ENCODE measurements at places on chromosomes 5 and 9.
A peak's percentile ranks its signal among the peaks of the same experiment; 100 is the strongest.

- DNase-seq = no peak
These were observed 146.7 kb downstream of the CCDC192 start for GRCh38 chr5:127849891-127850290.

GRCh38 chr5:1789834-1790471 lies 9.7 kb downstream of the MRPL36 start:
- DNase-seq = peak; percentile 66

DNA sequence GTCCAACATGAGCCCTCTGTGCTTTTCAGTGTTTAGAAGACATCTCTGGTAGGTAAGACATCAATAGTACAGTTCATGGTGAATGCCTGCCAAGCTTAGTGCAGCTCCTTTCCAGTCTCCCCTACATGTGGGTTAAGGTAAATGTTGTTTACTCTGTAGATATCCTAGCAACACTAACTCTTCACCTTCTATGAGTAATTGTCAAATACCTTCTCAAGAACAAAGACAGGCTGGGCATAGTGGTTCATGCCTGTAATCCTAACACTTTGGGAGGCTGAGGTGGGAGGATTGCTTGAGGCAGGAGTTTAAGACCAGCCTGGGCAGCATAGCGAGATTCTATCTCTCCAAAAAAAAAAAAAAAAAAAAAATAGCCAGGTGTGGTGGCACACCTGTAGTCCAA lies 18.7 kb upstream of the RASGRF2 start:
- no peak for DNase-seq

- DNase-seq = no peak
These were observed 18.0 kb downstream of the AQP3 start for GRCh38 chr9:33429256-33429985.

DNA sequence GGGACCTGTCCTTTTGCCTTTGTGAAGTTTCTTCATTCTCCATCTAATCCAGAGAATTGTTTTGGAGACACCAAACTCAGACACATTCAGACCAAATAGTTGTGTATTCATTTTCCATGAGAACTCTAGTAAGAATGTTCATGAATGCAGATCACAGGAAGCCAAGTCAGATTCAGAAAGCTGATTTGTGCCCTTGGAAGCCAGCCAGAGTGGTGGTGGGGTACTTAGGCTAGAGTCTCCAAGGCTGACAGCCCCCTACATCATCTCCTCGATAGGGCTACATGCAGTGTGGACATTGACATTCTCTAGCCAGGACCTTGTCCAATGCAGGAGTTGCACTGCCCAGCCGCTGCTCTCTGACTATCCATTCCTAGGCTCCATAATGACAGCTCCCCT lies 137.6 kb downstream of the UGCG start:
- no peak for DNase-seq

- DNase-seq = no peak
These were observed 69.6 kb downstream of the SLC28A3 start for GRCh38 chr9:84270847-84271530.

- DNase-seq = no peak
These were observed 18.2 kb downstream of the ADRB2 start for GRCh38 chr5:148844433-148845280.

- no peak for DNase-seq
These were observed 96.1 kb downstream of the FBN2 start for GRCh38 chr5:128441941-128442350.

DNA sequence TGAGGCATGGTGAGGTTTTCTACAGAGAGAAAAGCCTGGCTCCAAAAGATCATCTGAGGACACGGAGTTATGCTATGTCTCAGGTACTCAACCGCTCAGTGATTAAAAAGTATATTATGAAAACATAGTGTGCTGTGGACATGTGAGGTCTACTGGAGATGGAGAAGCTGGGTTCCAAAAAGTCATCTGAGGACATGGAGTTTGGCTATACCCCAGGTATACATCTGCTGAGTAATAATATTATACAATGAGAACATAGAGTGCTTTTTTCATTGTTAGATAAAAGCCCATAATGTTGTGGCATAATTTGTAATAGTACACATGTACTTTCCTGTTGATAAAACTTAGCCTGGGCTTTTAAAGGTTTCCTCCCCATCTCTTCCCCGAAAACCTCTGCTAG lies 70.7 kb upstream of the SHISAL2B start:
- DNase-seq = no peak

DNA sequence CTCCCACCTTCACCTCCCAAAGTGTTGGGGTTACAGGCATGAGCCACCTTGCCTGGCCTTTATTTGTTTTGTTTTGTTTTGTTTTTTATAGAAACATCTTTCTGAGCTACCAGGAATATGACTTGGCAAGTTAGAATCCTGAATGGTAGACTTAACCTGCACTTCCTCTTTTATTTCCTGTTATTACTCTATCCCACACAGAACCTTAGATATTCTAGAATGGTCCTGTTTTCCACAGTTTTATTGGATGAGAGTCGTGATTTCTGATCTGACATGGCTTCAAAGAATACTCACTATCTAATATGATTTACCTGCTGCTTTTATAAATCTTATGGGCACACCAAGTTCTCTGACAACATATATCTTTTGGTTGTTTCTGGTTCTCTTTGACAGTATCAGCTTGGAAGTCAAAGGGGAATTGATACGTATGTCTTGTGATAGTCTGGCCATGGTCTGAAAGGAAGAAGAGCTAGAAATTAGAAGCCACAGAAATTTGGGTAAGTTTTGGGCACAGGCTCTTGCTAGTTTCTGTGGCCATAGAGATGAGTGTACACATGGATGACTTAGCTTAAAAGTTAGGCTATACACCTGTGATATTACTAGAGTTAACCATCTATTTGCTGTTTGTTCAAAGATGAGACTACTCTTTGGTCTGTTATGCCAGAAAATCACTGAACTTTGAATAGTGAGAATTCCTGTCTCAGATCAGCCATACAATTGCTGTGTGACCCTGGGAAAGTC lies 4.7 kb upstream of the PANK3 start:
- no peak for DNase-seq

- DNase-seq = no peak
These were observed 80.3 kb downstream of the ENC1 start for GRCh38 chr5:74560245-74560644.

DNA sequence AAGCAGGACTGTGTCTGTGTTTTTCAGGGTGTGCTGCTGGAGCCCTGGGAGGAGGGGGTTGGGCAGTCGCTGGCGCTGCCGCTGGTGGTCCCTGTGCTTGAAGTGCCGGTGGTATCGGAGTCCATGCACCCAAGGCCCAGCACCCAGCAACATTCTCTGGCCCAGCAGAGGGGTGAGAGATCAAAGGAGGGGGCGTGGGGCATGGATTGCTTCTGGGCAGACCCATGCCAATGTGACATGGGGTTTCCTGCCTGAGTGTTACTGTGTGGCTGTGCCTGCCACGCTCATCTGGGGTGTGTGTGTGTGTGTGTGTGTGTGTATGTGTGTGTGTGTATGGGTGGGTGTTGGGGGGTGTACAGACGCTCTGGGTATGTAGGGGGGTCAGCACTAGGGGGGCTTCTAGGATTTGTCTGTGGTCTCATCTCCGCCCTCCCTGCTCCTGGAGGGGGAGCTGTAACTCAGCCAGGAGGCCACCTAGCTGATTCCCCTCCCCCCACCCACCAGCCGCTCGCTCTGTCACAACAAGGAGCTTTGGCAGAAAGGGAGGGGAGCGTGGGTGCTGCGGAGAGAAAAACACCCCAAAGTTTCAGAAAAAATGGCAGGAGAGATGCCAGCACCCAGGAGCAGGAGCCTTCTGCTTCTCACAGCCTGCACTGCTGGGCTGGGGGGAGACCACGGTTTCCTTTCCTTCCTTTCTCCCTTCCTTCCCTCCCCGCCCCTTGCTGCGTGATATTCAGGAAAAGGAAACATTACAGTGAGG lies 35.9 kb upstream of the HSPA9 start:
- no peak for DNase-seq

- no peak for DNase-seq
These were observed 6.6 kb upstream of the OTULINL start for GRCh38 chr5:14574891-14575508.

- no peak for DNase-seq
These were observed 10.4 kb downstream of the CD74 start for GRCh38 chr5:150402229-150402773.

DNA sequence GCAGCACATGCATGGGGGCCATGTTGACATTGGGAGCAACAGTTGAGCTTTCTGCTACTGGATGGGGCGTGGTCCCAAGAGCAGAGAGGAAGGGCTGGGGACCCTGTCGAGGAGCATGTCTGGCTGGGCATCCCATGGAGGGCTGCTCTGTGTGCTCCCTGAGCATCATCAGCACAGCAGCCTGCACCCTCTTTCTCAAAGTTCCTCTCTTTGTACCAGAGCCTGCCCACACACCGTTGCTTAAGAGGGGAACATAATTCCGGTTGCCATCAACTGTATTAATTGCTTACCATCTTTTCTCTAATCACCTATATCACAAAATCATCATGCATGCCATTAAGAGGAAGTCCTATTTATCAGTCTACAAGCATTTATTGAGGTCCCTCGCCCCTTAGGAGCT lies 55.2 kb upstream of the DIRAS2 start:
- no peak for DNase-seq

- DNase-seq = no peak
These were observed 70.5 kb upstream of the HMHB1 start for GRCh38 chr5:143741421-143741820.

- no peak for DNase-seq
These were observed 128.9 kb downstream of the NFIB start for GRCh38 chr9:14185016-14185415.

DNA sequence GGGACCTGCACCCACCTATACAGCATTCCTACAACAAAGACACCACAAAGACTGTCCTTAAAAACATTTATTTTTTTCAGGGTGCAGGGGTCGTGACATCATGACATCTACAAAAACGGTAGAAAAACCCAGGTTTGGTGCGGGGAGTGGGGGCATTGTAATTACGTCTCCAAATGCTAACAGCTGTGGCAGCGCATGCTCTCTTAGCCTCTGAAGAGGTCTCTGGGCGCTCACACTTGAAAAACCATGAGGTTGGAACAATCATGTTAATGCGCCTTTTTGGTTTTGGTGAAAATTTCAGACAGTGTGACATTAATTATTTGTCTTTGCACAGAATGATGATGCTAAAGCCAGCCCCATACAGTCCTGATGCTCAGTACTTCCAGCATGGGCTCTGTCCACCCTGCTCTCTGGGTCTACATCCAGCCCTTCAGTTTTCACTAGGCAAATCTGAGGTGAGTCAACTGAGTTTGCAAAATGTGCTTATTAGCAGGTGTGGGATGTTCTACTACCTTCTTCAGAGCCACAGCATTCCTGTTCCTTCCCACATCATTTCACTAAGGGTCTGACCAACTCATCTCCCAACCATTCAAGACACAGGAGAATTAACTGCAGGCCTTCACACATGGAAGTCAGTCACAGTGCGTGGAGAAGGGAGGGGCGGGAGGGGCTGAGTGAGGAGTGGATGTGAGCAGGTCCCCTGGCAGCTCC lies 14.1 kb downstream of the ALDH1B1 start:
- DNase-seq = no peak

DNA sequence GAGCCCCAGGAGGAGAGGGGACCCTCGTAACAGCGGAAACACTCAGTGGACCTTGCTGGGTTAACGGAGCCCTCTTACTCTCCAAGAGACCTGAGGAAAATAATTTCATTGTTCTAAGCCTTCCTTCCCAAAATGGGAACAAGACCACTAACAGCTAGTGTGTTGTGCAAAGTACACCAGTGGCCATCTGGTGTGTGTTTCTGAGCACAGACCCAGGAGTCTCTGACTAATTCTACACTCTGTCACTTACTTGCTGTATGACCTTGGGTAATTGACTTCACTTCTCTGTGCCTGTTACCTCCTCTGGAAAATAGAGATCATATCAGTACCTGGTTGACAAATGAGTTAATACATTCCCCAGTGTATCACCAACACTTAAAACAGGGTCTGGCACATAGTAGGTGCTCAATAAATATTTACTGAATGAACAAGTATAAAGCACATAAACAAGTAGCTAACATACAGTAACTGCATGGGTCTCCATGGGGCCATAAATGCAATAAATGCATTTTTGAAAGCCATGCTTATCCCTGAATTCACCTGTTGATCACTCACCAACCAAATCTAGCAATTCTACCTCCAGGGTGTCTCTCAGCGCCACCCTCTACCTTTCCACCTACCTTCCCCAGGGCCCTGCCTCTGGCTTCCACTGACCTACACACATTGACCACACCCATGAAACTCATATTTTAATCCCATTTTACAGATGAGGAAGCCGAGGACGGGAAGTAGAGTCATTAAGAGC lies 44.7 kb upstream of the AKNA start:
- DNase-seq = no peak

All from fibroblast of skin of left quadriceps (primary cell).